ENCODE measurements at places on chromosomes 2 and 18. TPM values are rescaled to one million over a fixed set of nuclear protein-coding genes. Genes with fewer than 3 reads are reported as not detected.

TNFAIP6 gene
- total RNA-seq = 25.2 TPM

DNER gene
- 0.37 TPM for total RNA-seq

NAPG gene
- total RNA-seq = 57.5 TPM

NPHP1 gene
- total RNA-seq = 6.9 TPM

SUCLG1 gene
- 41.0 TPM for total RNA-seq

ACMSD gene
- not detected for total RNA-seq
